AG10803 (cell line): ENCODE measurements at places on chromosomes 4 and X.
A peak's percentile ranks its signal among the peaks of the same experiment; 100 is the strongest.

DNA sequence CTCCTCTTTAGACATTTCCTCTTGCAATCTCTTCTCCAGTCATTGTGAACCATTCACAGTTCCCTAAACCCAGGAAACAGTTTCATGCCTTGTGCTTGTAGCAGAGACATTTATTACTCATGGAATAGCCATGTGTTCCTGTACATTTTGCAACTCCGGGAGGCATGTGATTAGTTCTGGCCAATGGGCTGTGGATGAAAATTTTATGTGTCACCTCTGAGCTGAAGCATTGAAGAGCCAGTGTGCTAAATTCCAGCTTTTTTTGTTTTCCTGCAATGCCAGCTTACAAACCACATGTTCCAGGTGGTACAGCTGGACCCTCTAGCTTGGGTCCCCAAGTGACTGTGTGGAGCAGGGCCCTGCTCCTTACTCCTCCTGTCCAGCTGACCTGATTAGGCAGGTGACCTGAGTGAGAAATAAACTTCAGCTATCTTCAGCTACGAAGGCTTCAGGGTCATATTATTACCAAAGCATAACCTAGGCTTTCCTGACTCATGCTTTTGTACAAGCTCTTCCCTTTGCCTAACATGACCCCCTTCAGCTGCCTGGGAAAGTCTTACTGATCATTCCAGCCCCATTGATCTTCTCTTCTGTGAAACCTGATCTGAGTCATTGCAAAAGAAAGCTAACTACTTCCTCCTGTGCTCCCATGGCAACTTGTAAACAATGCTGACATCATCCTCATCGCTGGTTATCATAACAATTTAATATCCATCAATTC, 200.4 kb downstream of the PTTG2 start:
- peak; percentile 99 for DNase-seq

- no peak for DNase-seq
These were observed 25.6 kb upstream of the PTTG2 start for GRCh38 chr4:37934609-37935008.

DNA sequence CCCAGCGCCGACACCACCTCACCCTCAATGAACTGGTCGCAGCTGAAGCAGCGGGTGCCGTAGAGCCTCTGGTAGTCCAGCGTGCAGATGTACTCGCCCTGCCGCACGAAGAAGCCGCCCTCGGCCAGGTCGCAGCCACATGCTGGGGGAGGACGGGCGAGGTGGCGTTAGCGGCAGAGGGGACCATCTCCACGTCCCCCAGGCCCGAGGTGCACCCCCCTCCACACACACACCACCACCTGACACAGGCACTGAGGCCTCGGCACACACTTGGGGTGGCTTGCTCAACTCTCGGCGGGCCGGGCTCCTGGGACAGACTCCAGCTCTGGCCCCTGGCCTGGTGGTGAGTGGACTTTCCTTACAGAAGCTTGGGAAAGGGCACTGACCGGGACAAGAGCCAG, 61.5 kb downstream of the ABLIM2 start:
- DNase-seq, result no peak

DNA sequence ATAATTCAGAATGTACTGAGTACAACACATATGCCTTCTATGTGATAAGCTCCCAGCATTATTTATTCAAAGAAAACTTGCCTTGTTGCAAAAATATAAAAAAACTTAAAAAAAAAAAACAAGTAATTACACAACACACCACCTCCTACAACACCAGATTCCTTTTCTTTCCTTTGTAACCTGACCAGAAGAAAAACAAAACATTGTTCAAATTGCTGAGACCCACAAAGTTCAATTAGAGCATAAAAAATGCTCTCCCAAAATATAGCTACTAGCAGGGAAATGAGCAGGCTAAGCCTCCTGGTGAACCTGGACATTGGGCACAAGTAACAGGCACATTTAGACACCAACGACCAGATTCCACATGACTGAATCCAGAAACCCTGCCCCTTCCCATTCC, 38.3 kb downstream of the MECP2 start:
- DNase-seq, result peak; percentile 52

GRCh38 chr4:92968556-92968955, 664.8 kb downstream of the GRID2 start:
- no peak for DNase-seq

GRCh38 chr4:102525504-102525903, 24.3 kb downstream of the NFKB1 start:
- DNase-seq, result no peak

DNA sequence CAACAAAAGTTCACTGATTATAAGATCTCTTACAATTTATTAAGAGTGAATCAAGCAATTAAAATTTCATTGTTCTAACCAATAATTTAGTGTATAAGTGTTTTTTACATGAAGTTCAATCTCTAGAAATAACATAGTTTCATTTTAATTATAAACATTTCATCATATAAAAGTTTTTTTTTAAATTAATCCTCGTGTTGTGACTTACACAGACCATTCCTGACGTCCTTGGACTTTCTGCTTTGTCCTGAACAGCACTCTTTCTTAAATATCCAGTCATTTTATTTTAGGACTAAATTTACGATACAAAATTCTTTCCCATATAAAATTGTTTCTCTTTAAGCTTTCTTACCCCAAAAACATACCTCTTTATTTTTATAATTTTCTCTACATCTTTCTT, 841.7 kb upstream of the POU3F4 start:
- no peak for DNase-seq

DNA sequence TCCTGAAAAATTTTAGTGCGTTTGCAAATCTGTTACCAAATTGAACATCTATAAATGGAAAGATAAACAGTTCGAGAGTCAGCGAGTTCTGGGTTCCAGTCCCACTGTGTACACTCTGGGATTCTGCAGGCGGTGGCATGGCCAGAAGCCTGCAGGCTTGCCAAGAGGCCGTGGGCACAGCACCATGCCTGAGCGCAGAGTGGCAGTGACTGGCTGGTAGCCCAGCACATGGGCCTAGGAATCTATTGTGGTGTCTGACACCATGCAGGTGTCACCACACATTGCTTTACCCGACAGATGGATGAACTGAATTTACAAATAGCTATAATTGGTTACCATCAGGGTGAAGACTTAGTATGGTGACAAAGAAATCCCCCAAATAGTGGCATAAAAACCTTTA, 71.7 kb upstream of the TLR3 start:
- DNase-seq, result no peak

DNA sequence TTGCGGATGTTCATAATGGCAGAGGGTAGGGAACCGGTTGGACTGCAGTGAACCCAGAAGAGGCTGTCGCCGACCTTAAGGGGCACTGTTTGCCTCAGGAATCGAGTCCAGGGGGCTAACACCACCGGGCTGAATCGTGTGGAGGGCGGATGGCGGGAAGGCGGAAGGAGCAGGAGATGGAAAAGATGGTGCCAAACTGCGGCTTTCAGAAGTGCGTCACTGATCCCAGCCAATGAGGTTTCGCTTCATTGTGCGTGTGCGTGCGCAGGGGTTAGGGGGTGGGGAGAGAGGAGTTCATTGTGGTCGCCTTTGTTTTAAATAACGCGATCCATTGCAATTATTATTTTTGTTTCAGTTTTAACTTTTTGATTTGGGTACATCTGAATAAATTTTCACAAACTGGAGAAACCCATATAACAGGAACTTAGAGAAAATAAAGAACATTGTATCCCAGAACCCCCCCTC, at the start of gene NAA11:
Gene NAA11 (minus strand): TSS at position 198 of the 465 bp plus-strand sequence. CDS start 184 bp downstream, at position 14.
- no peak for DNase-seq

GRCh38 chrX:33336783-33337182, 125.4 kb upstream of the DMD start:
- DNase-seq, result no peak

DNA sequence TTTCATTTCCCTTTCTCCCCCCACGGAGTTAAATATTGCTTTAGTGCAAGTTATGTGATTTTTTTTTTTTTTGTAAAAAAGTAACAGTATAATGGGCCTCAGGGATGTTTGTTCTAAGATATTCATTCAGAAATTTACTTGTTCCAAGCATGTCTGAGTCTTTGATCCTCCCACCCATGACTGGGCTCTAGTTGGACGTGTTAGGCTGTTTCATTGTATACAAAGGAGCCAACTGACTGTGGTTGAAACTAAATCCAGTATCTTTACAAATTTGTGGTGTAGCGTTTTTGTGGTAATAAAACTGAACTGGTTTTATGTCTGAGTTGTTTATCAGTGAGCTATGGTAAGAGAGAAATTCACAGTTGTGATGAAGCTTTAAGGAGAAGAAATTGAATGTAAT, 74.1 kb downstream of the DOCK11 start:
- DNase-seq, result no peak

GRCh38 chrX:111257733-111258132, 12.6 kb downstream of the CAPN6 start:
- DNase-seq, result no peak

GRCh38 chrX:39308126-39308525, 506.9 kb downstream of the MID1IP1 start:
- no peak for DNase-seq

- DNase-seq, result peak; percentile 25
These were observed 139.3 kb downstream of the GPR143 start for GRCh38 chrX:9626379-9626778.
